ENCODE measurements at places on chromosomes 4 and X.

GRCh38 chr4:66279084-66279483 lies 608.8 kb upstream of the EPHA5 start:
- no peak for DNase-seq

DNA sequence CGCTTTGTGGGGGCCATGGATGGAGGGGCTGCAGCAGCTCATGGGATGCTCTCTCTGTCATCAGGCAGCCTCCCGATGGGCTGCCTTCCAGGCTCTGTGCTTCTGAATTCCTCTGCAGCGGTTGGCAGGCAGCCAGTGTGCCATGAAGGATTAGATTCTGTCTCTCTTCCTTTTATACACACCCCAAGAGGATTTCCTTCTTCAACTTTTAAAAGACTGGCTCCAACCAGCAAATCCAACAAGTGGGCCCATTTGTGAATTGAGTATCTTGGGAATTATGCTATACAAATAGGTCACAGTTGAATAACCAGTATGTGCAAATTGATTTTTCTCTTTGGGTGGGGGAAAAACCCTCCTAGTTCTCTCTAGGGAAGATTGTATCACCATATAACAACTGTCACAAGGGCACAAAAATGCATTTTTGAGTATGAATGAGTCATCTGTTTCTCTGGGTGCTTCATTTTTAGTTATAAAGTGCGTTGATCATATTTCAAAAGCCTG lies 96.8 kb upstream of the FAT1 start:
- DNase-seq = peak; percentile 18

DNA sequence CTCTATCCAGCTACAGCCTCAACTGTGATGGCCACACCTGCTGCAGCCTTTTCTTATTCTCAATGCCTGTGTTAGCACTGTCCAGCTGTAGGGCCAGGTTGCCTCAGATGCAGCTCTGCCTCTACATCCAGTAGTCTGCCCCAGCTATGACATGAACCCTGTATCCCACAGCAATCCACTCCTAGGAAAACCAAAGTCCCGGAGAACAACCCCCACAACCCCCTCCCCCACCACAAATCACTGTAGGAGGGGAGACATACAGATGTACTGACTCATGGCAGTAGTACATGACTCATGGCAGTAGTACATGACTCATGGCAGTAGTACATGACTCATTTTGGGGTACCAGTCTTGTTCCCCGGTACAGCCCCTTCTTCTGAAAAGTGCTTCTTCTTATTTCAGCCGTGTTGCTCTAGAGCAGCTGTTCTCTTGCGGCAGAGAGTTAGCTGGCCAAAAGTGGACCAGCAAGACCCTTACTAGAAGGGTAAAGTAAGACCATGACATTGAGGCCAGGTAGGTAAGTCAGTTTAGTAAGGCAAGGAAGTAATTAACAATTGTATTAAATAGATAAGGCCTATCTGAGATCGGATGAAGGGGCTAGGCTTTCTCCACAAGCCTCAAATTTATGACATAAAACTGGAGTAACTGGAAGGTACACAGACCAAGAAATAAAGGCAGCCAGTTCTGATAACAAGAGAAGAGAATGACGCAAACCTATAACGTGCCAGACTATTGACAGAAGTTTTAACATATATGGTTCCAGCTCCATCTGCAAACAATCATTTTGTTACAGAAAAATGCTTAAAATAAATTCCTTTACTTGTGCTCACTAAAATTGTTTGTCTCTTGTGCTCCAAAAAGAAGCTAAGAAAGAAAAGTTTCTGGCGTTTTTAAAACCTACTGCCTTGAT lies 221.4 kb downstream of the TACR3 start:
- DNase-seq = no peak

GRCh38 chrX:118038614-118039365 lies 77.8 kb downstream of the KLHL13 start:
- DNase-seq = no peak

GRCh38 chr4:168731706-168732414 lies 235.0 kb downstream of the PALLD start:
- DNase-seq = no peak

- DNase-seq = no peak
Observed at GRCh38 chr4:188647820-188648370, 508.7 kb downstream of the TRIML1 start.

GRCh38 chrX:100350704-100351489 lies 59.2 kb downstream of the PCDH19 start:
- no peak for DNase-seq

DNA sequence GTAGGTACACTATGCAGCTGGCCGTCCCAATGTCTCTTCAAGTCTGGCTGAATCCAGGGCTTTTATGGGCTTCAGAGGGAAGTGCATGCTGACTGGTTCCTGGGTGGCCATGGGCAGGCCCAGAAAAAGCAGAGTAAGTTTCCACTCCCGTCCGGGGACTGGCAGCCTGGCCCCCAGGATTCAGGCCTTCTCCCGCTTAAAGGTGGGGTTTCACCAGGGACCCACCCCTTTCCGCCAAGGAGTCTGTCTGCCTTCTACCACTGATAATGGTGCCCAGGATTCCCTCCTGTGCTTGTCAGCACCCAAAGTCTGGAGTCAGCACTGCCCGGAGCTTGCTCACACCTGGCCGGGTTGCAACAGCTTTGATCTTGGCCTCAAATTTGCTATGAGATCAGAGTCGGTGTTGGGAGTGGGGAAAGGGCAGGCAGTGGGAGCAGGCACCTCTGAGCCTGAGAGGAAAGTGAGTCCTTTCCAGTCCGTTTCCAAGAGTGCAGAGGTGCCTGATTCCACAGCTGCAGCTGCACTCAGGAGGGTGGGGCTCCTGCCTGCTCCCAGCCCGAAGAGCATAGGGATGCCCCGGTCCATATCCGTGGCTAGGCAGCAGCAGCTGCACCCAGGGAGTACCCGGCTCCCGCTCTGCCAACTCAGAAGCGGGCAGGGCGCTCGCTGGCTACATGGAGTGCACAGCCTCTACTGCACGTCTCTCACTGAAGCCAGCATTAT lies 1344.3 kb upstream of the ADGRL3 start:
- DNase-seq = no peak

GRCh38 chr4:92101737-92102172 lies 202.0 kb upstream of the GRID2 start:
- DNase-seq = no peak

DNA sequence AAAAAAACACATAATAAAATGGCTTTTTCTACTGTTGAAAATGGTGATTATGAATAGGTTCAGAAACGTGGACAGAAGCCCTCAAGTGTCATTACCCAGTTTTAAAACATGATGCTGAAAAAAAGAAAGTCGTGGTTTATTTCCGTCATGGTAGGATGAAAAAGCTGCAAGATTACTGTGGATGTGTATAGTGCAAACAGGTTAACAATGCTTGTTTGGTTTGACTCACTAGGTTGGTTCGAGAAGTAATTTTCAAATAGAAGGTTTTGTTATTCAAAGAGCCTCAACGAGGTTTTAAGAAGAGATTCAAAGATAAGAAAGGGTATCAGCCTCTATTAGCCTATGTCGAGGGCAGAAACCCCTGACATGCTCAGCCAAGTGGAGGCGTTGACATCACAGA lies 2.5 kb upstream of the RXFP1 start:
- DNase-seq = peak; percentile 12

DNA sequence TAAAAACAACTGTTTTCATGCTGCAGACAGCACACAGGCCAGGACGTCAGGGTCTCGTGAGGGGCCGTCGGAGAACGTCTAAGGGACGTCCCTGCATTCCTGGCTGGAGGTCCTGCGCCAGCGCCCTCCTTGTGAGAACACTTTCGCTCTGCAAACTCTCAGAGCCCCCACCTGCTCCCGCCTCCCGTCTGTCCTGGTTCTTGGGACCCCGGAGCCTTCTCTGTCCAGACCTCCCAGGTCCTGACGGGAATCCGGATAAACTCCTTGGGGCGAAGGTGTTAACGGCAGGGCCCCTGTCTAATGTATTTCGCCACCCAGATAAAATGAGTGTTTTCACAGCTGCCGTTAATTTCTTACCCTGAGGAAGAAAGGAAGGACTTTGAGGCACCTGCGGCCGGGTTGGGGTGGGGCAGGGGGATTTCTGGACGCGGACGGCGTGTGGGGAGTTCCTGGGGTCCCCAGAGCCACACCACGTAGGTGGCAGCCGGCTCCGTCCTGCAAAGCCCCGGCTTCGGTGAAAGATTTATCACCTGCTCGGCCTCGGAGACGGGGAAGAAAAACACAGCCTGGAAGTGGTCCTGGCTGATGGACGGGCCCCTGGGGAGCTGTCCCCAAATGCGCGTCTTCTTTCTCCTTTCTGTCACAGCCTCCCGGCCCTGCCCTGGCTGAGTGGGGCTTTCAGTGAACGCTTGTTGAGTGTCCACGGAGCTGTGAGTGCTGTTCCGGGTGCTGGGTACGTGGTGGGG lies 35.1 kb upstream of the PPP2R3B start:
- DNase-seq = no peak

DNA sequence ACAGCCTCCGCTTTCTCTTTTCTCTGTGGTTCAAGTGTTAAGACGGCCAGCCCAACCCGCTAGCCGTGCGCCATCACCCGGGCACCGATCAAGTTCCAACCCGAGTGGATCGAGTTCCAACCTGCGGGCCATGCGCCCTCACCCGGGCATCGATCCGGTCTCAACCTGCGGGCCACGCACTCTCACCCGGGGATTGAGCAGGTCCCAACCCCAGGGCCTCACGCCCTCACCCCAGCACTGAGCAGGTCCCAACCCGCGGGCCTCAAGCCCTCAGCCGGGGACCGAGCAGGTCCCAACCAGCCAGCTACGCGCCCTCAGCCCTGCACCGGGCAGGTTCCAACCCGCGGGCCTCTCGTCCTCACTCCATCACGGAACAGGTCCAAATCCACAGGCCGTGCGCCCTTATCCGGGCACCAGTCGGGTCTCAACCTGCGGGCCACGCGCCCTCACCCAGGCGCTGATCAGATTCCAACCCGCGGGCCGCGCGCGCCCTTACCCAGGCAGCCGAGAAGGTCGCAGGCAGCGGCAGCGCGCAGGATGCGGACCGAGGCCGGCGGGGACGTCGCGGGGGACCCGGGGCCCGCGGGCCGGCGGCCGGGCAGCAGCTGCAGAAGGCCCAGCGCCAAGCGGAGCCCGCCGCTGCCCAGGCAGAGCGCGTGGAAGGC lies 443 bp downstream of the GPR143 start:
- no peak for DNase-seq

GRCh38 chrX:74505437-74505836 lies 84.1 kb downstream of the SLC16A2 start:
- DNase-seq = peak; percentile 3

- DNase-seq = no peak
Observed at GRCh38 chrX:2589186-2590020, 88.6 kb upstream of the DHRSX start.

- DNase-seq = no peak
Observed at GRCh38 chr4:115274545-115274944, 161.1 kb upstream of the NDST4 start.

GRCh38 chr4:140995058-140995457 lies 138.2 kb downstream of the RNF150 start:
- no peak for DNase-seq

DNA sequence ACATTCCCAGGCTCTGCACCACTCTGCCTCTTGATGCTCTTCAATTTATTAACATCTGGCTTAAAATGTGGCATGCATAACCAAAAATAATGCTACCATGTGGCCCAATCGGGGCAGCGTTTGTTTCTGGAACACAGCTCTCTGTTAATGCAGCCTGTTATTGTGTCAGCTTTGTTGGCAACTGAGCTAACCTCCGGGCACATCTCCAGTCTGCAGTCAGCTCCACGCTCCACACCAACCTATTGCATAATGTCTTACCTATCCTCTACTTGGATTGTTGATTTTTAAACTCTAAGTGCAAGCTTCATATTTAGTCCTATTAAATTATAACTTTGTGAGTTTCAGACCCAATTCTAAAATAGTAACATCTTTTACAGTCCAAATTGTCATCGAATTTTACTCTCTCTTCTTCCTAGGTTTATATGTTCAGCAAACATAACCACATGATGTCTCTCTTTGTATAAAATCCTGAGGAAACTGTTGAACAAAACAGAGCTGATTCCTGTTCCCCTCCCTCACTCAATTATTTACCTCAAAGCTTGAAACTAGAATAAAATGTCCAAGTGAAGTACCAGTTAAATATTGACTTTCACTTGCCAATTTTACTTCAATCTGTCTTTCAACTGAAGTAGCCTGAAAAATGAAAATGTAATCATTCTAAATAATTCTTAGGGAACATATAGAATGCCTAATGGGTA lies 92.2 kb upstream of the RAPGEF2 start:
- DNase-seq = peak; percentile 72

DNA sequence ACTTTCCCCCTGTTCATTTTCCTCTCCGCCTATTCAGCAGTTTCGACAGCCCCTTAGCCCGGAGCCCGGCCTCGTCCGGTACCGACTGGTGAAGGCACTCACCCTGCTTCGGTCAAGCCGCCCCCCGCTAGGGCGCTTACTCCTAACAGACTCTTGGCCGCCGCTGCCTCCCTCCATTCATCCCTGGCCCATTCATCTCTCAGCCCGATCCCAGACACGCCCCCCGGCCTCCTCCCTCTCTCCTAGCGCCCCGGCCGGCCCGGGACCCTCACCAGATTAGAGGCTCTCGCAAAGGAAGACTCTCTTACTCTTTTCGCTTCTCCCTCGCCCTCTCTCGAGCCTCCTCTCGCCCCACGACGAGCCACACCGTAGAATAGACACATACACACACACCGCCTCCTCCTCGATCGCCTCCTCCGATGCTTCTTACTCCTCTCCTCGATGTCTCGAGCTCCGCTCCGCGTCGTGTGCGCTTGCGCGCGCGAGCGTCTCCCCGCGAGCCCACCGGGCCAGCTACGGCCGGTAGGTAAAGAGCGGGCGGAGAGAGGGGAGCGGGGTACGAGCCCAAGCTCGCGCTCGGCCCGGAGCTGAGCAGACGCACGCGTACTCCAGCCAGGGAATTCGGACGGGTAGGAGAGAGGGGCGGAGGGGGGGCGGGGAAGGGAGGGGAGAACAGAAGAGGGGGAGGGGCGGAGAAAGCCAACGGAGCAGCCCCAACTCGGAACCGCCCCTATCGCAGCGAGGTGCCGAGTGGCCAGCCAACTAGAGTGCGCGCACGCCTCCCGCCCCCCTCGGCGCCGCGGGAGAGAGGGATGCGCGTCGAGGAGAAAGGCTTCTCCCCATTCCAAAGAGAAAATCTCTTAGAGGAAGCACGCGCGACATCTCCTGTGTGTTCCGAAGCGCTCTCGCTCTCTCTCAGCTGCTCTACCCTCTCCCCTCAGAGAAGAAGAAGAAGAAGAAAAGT lies at the start of gene WNK3:
TSS of gene WNK3 (minus strand) at position 633 of the 964 bp plus-strand sequence.
- peak; percentile 92 for DNase-seq

DNA sequence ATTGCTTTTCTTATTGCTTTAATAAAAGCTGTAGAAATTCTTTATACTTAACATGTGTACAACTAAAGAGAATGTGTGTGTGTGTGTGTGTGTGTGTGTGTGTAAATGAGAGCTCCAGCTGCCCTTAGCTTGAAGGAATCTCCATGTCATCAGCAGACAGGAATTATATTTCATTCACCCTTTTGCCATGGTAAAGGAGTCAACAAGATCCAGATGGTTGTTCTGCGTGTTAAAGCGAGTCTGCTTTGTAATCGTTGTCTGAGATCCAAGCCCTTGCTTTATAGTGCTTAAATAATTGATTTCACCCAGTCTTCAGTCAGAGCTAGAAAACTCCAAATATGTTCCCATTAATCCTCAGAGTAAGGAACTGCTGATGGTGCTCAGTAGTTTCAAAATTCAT lies 285.5 kb downstream of the PDGFC start:
- DNase-seq = no peak
